ENCODE measurements at places on chromosomes 1 and 21.
A peak's percentile ranks its signal among the peaks of the same experiment; 100 is the strongest.

GRCh38 chr1:92458146-92458545 is 28.6 kb downstream of the GFI1 start:
- no peak for DNase-seq

- DNase-seq, result no peak
Measured at GRCh38 chr21:42164818-42165217, 54.1 kb upstream of the ABCG1 start.

GRCh38 chr1:162056043-162056442 is 13.4 kb upstream of the NOS1AP start:
- peak; percentile 52 for DNase-seq

DNA sequence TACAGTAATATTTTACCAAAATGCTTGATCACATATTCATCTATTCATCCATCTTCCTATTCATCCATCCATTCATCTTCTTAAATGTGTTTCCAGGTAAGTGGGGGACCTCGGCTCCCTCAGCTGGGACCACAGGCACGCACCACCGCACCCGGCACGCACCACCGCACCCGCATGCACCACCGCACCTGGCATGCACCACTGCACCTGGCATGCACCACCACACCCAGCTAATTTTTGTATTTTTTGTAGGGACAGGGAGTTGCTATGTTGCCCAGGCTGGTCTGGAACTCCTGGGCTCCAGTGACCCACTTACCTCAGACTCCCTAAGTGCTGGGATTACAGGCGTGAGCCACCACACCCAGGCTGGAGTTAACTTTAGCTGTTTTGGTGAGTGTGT is 21.2 kb downstream of the ACTRT2 start:
- DNase-seq, result no peak

GRCh38 chr21:33687634-33688033 is 45.3 kb downstream of the ITSN1 start:
- no peak for DNase-seq

DNA sequence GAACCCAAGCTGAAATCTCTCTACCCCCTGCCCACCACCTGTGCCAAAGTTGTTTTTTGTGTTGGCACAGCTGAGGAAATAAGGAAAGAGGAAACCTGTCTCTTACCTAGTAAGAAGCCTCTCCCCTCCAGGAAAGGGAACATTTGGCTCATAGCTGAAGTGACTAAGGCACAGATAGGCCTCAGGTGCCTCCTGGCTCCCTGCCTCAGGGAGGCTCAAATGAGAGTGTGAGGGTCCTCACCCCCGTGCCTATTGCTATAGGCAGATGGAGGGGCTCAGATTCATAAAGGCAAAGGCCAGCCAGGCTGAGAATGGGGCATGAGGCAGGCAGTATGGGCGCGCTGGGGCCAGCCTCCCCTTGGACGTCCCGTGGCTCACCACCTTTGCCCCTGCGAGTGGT is 7.4 kb downstream of the SLC30A2 start:
- no peak for DNase-seq

DNA sequence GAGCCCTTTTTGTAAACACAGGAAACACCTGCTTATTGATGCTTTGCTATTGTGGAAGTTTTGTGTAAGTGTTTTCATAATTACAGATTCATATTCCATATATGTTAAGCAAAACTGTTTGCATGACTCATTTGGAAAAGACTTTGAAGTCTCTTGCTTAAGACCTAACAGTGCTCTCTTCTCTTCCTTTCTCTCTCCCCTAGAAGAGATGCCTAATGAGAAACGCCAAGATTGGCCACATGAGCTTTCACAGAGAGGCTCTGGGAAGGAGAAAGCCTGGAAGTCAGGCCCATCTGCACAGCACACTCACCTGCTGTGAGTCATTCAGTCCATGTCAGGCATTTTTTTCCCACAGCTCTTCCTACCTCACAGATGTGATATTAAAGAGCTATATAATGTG is 101.6 kb upstream of the PALMD start:
- DNase-seq, result no peak

DNA sequence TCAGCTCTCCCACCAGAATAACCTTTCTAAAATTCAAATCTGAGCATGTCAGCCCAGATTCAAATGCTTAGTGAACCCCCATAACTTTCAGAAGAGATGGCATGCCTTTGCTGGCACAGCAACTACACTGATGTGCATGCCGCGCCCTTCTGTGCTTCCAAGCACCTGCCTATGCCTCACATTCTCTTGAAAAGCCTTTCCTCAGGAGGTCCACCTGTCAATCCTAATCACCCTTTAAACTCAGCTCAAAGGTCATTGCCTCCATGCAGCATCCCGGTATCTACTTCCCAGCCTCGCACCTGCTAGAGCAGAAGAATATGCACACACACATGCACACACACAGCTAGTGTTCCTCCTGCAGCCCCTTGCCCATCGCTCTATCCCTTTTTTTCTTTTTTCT is 5.2 kb upstream of the S100A2 start:
- DNase-seq, result no peak

- DNase-seq, result no peak
Measured at GRCh38 chr1:211541720-211542477, 37.1 kb downstream of the SLC30A1 start.

DNA sequence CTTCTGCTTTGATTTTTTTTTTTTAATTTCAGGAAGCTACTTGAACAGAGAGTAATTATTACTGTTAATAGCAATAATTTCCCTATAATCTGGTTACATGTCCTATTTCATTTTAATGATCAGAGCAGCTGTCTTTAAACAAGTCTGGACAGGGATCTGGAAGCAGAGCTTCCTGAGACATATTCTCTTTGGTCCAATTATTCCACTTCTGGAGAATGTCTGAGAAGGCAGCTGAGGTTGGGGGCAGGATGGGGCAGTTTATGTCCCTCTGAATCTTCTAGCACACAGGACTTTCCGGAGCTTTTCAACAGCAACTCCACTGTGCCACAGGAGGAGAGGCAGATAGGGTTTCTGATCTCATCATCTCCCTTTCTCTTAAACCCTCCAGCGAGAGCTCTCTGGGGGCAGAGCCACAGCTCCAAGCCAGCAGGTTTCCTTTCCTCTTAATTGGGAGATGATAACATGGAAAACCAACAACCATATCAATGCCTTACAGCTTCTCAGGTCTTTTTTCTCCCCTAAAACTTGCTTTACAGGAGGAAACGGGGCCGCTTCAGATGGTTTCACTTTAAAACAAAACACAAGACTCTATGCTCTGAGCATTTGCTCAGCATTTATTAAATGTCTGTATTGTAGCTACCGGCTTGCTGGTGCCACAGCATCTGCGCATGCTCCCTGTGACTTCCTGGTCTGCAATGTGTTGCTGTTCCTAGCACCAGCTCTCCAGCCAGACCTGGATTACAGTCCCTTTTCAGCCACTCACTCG is 425.7 kb upstream of the USP24 start:
- DNase-seq, result no peak

DNA sequence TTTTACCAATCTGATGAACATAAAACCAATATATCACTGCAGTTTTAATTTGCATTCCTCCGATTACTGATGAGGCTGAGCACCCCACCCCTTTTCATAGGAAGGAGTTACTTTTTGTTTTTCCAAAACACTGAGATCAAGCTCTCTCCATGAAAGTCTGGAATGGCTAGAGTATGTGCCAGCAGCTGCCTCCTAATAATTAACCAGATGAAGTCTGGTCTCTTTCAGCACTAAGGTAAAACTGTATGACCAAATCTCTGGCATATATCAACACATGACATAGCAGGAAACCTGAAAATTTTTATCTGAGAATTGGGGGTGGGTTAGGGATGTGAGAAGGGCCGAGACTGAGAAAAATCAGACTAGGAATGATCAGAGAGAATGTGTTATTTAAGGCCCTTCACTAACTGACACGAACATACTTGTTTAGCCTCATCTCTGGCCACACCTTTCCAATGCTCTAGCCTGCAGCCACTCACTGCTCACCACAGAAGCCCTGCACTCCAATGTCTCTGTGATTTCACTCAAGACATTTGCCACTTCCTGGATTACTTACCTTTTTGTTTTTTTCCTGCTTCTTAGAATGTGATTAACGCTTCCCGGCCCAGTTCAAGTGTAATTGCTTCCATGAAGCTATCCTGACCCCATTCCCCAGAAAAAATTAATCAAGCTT is 34.7 kb downstream of the WASF2 start:
- no peak for DNase-seq

DNA sequence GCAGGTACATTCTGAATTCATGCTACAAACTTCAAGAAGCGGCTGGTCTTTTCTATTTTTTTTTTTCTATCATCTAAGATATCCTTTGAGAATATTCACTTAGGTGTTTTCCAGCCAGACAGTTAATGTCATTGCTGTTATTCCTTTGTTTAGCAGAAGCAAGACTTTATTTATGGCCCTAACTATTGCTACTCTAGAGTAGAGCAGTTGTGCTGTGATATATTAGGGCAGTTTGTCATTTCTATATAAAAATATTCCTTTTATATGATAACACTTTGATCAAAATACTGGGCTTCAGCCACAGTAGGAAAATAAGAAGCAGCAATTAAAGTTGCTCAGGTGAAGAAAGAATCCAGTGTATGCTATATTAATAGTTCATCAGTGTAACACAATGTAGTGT is 959.3 kb downstream of the NCAM2 start:
- DNase-seq, result no peak

DNA sequence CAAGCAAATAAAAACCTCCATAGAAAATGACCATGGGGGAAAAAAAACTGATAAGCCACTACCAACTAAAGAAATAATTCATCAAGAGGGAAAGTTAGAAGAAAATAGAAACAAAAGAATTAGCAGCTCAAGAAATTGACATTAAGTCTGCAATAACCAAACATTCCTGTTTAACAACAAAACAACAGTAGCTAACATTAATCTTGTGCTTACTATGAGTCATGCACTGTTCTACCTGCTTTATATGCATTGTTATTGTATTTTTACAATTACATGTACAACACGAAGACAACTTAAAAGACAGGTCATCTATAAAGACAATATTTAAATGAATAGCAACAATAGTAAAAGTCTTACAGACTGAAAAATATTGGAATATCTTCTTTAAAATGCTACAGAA is 34.4 kb upstream of the LRRC7 start:
- no peak for DNase-seq

- no peak for DNase-seq
Measured at GRCh38 chr1:27884006-27884954, 11.9 kb downstream of the THEMIS2 start.

Data from activated CD4-positive, alpha-beta T cell treated with anti-CD3 and anti-CD28 coated beads, Interleukin-2, amount 50 U/mL, for 48 hours (primary cell).